Stimulated activated CD4-positive, alpha-beta T cell treated with anti-CD3 and anti-CD28 coated beads, Interleukin-1b, Interleukin-23, amount 100 ng/mL, for 48 hours (primary cell): ENCODE measurements at places on chromosomes 2 and 18.
A peak's percentile ranks its signal among the peaks of the same experiment; 100 is the strongest.

GRCh38 chr2:10352361-10352760, 49.7 kb downstream of the HPCAL1 start:
- no peak for DNase-seq

- DNase-seq = no peak
Measured at GRCh38 chr2:151762694-151763093, 28.4 kb upstream of the NEB start.

- no peak for DNase-seq
Measured at GRCh38 chr2:20551260-20551944, 99.5 kb downstream of the HS1BP3 start.

GRCh38 chr2:232229911-232230310, 148.6 kb upstream of the ALPP start:
- DNase-seq = no peak

- peak; percentile 49 for DNase-seq
Measured at GRCh38 chr2:113167115-113167932, 6.4 kb upstream of the PSD4 start.

DNA sequence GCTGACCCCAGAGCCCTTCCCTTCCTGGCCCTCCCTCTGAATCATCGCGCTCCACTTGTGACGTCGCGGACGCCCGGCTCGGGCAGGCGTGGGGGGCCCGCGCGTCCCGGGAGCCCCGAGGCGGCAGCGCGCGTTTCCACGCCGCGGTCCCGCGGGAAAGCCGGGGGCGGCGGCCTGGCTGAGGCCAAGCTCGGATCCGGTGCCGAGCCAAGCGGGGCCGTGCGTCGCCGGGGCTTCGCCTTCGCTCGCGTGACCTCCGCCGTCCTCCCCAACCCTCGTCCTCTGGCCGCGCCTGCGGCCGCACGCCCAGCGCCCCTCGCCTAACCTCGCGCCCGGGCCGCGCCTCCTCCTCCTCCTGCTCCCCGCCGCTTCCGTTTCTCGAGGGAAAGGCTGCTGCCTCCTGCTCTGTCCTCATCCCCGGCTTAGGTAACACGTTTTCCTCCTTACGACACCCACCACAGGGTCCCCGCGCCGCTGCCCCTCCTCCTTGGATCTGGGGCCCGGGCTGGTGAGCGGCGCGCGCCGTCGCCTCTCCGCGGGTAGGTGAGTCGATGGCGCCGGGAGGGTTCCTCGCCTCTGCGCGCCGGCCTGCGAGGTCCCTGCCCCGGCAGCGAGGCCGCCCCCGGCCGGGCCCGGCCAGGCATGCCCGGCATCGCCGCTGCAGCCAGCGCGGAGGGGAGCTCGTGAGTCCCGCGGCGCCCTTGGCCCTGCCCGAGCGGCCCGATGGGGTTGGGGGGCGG, at the start of gene INPP1:
Gene INPP1, plus strand, starts transcription at position 54 of the 740 bp plus-strand sequence. CDS start 16,514 bp downstream, outside the sequence.
- peak; percentile 40 for DNase-seq

DNA sequence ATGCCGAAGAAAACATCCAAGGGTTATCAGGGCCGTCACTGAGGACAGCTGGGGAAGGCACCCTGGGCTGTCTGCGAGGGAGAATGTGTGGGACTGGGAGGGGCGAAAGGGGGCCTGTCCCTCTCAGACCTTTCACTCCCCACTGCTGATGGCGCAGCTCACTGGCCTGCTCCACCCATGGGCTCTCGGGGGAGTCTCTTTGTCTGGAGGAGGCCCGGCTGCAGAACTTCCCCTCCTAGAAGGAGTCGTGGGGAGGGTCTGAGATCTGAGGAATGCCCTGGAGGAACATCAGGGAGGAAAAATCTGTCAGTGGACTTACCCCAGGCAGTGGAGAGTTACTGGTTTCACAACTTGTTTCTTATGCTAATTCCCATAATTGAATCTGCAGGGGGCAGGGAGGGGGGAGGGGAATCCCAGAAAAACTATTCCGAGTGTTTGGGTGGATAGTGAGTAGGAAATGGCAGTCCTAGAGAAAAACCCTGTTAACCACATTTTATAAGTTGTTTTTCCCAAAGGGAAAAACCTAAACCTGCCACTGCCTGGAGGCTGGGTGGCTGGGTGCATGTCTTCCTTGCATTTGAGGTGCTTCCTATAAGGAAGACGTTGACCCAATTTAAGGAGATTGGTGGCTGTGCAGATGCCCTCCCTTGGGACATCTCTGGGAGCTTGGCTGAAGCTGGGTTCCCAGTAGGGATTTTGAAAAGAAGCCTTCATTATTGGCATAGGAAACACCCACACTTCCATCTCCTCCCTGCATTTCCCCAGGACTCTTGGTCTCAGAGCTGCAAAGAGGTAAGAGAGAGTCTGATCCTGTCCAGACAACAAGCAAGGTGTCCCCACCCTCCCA, 11.7 kb upstream of the SEMA4C start:
- DNase-seq = no peak

GRCh38 chr2:159098361-159098760, 129.9 kb downstream of the TANC1 start:
- no peak for DNase-seq

DNA sequence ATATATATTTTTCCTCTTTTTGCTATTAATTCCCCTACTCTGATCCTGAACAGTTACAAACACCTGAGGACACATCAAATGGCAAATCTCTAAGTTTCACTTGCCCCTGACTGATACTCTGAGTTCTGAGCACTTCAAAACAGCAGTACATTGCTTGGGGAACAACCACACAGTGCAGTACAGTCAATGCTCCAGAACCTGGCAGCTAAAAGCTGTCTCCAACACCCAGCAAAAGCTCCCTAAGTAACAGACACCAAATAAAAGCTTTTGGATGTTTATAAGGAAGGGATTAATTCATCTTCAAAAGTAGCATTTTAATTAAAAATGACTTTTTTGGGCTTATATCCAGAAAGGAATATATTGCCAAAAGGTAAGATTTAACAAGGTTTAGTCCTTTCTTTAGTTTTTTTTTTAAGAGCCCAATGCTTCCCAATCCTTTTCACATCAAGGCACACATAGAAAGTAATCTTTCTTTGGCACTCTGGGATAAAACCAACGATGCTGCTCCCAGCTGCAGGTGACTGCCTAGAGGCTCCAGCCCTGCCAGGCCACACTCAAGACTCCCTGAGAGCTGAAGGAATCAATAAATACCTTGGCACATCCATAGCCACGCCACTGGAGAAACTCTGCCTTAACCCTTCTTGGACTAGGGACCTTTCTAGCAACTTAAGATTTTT, 164.9 kb upstream of the ZFP36L2 start:
- DNase-seq = no peak

DNA sequence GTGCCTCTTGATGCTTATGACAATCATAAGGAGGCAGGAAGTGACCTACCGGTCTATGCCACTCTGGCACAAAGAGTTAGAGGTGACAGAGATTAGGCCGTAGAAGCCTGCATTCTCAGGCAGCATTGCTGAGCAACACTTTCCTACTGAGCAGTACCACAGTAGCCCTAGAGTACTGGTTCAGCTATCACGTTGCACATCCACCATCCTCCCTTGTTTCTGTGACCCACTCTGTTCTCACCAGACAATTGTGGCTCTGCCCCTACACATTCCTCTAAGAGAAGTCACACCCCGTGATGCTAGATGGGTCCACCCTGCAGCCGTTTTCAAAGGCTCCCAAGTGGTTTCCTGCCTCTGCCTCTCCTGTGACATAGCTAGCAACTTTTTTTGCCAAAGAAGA, 22.6 kb upstream of the SUCLG1 start:
- peak; percentile 13 for DNase-seq

DNA sequence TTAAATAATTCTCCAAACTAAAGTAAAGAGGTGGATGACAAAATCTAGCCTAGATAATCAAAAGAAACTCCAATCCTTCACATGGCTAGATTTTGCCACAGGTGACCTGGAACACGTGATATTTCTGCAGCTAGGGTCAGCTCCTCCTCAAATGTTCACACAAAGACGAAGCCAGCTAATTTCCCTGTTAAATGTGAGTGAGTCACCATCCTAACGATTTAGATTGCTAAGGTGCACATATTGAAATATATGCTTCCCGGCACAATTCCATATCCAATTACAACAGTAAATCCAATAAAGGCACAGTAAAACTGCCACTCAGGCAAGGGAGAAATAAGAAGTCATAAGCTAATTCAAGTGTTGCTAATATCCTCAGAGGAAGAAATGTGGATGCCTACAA, 28.7 kb downstream of the IKZF2 start:
- no peak for DNase-seq

DNA sequence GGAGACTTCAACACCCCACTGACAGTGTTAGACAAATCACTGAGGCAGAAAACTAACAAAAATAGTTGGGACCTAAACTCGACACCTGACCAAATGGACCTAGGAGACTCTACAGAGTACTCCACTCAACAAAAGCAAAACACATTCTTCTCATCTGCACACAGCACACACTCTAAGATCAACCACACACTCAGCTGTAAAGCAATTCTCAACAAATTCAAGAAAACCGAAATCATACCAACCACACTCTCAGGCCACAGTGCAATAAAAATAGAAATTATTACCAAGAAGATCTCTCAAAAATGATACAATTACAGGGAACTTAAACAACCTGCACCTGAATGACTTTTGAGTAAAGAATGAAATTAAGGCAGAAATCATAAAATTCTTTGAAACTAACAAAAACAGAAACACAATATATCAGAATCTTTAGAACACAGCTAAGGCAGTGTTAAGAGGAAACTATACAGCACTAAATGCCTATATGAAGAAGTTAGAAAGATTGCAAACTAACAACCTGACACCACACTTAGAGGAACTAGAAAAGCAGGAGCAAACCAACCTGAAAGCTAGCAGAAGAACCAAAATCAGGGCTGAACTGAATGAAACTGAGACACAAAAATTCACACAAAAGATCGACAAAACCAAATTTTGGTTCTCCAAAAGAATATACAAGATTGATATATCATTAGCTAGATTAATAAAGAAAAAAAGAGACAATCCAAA, 46.3 kb downstream of the RTTN start:
- DNase-seq = no peak

- DNase-seq = no peak
Measured at GRCh38 chr2:106667478-106668070, 180.4 kb downstream of the CD8B2 start.

DNA sequence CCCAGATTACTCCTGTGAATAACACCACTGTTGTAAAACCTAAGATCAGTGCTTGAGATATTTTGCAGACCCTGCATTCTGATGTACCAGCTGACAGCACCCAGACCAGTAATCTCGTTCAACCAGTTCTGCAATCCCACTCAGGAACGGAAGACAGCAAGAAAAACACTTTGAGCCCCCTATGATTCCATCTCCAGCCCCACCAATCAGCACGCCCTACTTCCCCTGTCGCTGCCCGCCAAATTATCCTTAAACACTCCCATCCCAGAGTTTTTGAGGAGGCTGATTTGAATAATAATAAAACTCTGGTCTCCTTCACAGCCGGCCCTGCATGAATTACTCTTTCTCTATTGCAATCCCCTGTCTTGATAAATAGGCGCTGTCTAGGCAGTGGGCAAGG, 173.9 kb upstream of the CDH2 start:
- DNase-seq = no peak

DNA sequence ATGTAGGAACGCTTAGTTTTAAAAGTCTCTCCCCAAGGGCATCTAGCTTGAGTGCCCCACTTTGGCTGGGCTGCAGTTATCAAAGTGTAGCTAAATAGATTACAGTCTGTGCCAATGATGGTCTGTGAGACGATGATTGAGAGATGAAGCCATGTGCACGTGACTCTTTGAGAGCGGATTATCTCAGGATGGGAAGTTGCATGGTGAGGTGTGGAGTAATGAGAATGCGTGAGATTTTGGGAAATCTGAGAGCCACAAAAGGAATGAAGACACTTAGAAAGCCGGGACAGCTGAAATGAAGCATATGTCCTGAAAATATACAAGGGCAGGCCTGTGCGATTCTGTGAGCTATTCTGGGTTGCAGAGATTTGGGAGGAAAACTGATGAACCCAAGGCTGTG, 370.0 kb downstream of the TGIF1 start:
- no peak for DNase-seq

DNA sequence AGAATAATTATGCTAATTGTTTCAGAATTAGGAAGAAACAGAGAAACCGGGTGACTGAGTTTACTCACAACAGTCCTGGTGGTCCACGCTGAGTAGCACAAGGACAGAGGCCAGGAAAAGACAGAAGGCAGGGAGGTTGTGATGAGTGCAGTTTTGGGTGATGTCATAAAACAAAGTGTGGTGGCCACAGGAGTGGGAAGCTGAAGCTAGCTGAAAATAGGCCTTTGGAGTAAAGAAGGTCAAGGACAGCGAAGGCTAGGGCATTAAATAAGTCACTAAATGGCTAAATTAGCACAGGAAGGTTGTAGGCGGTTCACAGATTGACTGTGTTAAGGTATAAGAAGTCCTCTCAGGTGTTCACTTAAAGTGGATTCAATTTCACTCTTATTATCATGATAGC, 120.9 kb upstream of the TTN start:
- no peak for DNase-seq

- no peak for DNase-seq
Measured at GRCh38 chr2:182447163-182447562, 20.3 kb upstream of the PDE1A start.

DNA sequence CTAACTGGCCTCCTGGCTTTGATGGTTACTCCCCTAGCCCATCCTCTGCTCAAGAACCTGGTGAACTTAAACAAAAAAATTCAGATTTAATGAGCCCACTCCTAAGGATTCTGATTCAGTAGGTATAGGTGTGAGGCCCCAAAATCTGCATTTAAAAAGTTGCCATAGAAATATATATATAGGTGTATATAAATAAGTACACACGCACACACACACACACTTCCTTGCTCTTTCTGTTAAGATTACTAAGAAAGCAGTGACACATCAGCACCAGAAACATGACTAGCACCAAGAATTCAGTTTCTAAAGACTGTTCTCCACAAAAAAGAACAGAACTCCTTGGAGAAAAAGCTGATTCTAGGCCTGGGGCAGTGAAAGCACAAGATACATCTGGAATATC, 17.8 kb downstream of the EML6 start:
- DNase-seq = no peak

GRCh38 chr2:209496586-209496982, 72.7 kb downstream of the MAP2 start:
- DNase-seq = no peak

- no peak for DNase-seq
Measured at GRCh38 chr2:62716768-62717167, 11.3 kb downstream of the EHBP1 start.

GRCh38 chr18:55096263-55096951, 137.1 kb upstream of the CCDC68 start:
- no peak for DNase-seq

DNA sequence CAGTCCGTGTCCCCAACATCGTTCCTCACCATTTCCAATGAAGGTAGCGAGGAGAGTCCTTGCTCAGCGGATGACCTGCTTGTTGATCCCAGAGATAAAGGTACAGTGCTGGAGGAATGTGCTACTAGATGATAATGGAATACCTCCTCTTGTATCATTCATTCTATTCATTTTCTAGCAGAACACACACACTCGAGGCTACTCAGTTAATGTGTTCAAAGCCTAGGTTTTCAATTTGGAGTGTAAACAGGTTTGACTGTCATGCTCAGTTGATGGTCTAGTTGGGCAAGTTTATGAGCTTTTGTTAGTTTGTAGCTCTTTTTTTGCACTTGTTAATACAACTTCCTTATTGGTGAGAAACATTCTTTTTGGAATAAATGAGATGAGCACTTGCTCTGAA, 114.2 kb downstream of the ICA1L start:
- no peak for DNase-seq

- DNase-seq = peak; percentile 10
Measured at GRCh38 chr2:213232649-213233437, 51.4 kb upstream of the SPAG16 start.
